ENCODE measurements at places on chromosomes 1 and 21.

DNA sequence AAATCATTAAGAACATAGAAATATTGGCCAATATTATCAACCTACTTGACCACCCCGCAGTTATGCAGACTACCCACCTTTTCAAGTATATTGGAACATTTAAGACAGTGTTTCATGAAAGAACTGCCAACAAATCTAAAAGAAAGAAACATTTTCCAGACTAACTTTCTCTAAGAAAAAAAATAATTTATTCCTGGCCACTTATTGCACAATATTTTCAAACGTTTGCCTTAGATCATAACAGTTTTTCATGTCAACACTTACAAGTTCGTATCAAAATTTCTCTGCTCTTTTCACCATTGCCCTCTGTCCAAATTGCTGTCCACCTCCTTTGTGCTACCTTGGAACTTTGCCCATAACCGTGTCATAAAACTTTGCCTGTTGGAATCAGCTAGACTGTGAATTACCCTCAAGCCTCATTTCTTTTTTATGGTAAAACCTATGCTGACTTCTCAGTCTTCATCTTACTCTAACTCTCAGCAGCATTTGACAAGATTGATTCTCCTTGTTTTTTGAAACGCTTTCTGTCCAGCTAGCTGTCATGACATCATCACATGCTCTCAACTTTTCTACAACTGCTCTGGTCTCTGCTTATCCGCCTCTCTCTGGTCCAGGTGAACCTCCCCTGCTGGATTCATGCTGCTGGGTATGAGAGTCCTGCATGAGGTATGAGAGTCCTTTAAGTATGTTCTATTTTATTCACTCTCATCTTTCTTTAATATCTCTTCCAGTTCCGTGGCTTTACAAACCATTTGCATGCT lies 92.8 kb upstream of the CHRM3 start:
- no peak for DNase-seq

- no peak for DNase-seq
Observed at GRCh38 chr1:206900149-206900548, 2.9 kb downstream of the IL24 start.

DNA sequence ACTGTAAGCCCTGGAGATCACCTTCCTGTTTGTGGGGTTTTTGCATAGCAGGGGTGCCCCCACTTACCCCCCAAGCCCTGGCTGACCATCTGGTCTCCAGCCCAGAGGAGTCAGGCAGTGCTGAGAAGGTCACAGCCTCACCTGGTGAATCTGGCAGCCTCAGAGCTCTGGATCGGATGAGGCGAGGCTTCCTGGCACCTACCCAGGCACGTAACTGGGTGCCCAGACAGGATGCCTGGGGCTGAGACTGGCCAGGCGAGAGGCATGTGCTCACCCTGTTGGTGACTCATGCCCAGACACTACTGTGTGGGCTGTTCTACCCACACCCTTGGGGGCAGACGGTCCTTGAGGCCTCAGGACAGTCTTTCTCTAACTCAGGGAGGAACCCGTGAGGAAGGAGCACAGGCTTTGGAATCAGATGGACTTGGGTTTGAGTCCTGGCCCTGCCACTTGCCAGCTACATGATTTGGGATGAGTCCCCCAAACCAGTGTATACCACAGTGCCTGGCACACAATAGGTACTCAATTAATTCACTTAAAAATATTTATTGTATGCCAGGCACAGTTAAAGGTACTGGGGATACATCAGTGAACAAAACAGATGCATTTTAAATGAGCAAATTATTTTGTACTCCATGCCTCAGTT lies 15.1 kb upstream of the PADI3 start:
- DNase-seq: no peak

GRCh38 chr1:110875216-110875731 lies 2.3 kb downstream of the CD53 start:
- DNase-seq: no peak

DNA sequence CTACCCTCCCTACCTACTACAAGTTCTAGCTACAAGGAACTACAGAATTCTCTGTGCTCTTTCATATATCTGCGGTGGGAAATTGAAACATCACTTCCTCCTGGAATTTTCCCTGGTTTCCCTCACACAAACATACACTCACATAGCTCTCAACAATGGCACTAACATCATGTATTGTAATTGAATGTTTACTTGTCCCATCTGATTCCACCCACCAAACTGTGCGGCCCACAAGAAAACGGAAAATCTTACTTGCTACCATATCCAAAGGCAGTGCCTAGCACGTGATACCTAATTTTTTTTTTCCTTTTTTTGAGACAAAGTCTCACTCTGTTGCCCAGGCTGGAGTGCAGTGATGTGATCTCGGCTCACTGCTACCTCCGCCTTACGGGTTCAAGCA lies 33.9 kb downstream of the NDC1 start:
- no peak for DNase-seq

DNA sequence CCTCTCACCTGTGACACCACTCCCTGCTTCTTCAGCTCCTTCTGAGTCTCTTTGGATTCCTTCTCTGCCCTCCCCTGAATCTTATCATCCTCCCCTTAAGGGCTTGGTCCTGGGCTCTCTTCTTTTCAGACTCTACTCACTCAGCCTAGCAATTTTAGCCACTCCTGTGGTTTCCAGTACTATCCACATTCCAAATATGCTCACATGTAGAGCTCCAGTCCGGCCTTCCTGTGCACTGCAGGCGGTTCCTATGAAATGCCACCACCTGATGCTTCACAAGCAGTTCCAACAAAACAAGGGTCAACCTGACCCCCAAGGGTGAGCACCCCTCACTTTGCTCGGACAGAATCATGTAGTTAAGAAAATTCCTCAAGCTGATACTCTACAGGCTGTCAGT lies 35.9 kb downstream of the MAB21L3 start:
- DNase-seq: no peak

DNA sequence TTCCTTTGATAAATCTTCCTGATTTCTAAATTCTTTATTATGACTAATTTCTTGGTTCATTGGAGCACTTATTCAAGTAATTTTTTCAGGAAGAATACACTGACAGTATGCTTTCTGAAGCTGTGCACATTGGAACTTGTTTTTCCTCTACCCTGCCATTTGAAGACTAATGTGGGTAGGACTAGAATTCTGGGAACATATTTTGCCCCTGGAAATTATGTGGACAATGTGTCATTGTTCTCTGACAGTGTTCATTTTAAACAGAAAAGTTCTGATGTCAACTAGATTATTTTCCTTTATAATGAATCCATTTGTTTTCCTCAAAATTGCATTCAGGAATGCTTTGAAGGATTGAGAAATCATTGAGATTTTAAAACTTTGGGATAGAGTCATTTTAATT lies 34.8 kb upstream of the ST6GALNAC5 start:
- no peak for DNase-seq

GRCh38 chr1:76868154-76868882 lies 1.0 kb downstream of the ST6GALNAC5 start:
- DNase-seq: peak; percentile 57

DNA sequence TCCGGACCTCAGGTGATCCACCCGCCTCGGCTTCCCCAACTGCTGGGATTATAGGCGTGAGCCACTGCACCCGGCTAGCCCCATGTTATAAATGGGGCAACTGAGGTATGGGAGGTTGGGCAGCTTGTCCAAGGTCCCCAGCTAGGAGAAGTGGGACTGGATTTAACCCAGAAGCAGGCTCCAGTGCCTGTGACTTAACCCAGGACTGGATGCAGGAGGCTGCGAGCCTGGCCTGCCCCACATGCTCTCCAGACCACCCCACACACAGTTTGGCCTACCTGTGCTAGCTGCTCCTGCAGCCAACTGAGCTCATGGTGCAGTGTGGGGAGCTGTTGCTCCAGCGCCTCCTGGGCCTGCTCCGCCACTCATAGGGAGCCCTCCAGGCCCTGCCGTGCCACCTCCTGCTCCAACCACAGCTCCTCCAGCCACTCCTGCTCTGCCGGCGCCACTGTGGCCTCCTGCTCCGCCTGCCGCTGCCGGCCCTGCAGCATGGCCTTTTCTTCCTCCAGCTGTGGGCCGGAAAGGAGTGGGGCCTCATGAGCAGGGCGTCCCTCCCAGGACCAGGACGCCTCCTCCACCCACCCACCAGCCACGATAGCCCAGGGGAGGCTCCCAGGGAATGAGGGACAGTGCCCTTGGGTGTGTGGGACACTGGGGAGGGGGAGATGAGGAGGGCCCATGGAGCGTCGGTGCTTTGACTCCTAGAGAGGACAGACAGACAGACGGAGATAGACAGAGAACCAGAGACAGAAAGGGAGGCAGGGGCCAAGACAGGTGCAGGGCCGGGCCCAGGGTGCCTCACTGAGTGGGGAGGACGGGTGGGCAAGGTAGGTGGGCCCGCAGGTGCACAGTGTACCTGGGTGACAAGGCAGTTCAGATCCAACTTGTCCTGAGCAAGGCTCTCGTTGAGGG lies 12.4 kb upstream of the NBPF1 start:
- DNase-seq: no peak

GRCh38 chr1:24594328-24594598 lies 38.4 kb downstream of the NCMAP start:
- DNase-seq: no peak

- DNase-seq: no peak
Observed at GRCh38 chr1:58144698-58145270, 401.7 kb downstream of the OMA1 start.

DNA sequence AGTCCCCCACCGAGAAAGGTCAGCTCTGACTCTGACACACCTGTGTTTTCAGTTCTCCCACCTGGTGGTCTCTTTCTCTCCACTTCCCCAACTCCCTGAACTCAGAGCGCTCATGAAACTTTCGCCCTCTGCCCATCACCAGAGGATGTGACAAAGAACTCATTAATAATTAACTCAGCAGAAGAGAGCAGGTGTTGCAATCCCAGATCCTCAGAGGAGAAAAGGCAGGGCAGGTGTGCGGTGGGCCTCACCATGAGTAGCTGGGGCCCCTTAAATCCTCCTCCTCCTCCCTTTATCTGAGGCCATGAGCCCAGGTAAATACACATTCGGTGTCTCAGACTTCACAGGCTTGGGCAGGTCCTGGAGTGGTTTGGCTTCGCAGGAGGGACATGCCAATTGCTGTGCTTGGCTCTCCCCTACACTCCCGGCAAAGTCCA lies 1.7 kb upstream of the LAMB3 start:
- no peak for DNase-seq

GRCh38 chr1:203025686-203026030 lies 633 bp upstream of the PPFIA4 start:
- DNase-seq: no peak

DNA sequence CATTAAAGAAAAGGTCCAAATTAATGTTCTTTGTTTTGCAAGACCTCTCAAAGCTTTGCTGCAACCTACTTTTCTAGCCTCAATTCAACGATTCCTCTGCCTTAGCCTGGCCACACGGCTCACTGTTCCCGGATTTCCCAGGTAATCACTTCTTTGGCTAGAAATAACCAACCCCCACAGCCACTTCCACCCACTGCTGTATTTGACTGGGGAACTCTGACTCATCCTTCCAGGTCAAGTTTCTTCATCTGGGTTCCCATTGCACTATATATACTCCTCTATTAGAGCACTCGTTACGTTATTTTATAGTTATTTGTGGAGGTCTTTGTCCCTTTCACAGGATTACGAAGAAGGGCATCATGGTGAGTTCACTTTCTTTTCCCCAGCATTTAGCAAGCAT lies 185.9 kb downstream of the CACNA1E start:
- no peak for DNase-seq

- no peak for DNase-seq
Observed at GRCh38 chr21:45085700-45086099, 11.3 kb downstream of the ADARB1 start.

DNA sequence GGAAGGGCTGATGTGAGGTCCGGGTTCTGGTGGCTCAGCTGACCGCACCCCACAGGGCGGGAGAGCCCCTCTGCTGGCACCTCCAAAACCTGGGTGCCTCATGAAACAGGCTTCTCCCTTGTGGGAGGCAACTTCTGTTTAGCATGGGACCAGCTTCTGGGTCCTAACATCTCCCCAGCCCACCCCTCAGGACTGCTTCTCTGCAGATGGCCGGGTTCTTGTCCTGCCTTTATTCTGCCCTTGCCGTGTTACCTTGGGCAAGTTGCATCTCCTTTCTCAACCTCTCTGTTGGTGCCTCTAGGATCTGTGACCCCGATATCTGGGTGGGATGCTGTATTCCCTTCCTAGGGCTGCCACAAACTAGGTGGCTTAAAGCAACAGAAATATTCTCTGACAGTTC lies 15.0 kb upstream of the TTC22 start:
- DNase-seq: no peak

DNA sequence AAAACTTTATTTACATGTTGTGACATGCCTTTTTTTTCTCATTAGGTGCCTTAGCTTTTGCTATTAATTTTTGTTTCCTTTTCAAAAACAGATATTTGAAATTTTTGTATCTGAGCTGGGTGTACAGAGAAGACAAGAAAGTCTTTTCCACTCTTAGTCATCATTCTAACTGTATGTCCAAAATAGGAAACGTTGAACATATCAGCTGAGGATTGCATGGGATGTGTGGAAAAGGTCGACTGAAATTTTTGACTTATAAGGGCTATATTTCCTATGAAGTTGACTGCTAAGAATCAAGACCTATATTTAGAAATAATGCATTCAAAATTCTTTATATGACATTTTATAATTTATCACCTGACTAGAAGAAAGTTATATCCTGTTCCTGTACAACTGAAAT lies 270.0 kb upstream of the ZRANB2 start:
- DNase-seq: no peak

DNA sequence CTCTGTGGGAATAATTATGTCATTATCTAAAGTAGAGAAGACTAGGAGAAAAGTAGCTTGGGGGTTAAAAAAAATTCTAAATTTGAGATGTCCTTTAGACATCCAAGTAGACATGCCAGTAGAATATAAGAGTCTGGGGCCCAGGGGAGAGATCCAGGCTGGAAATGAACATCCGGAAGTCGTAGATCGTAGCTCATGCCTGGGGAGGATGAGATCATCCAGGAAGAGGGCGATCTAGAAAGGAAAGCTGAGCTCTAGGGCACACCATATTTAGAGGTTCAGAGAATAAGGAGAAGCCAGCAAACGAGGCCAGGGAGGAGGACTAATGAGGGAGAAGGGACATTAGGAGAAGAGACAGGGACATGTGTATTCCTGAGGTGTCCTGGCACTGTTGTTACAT lies 12.2 kb downstream of the NGF start:
- DNase-seq: no peak

- no peak for DNase-seq
Observed at GRCh38 chr1:43253876-43254275, 15.9 kb upstream of the TMEM125 start.

GRCh38 chr1:42806171-42806570 lies 10.8 kb upstream of the ERMAP start:
- DNase-seq: no peak

DNA sequence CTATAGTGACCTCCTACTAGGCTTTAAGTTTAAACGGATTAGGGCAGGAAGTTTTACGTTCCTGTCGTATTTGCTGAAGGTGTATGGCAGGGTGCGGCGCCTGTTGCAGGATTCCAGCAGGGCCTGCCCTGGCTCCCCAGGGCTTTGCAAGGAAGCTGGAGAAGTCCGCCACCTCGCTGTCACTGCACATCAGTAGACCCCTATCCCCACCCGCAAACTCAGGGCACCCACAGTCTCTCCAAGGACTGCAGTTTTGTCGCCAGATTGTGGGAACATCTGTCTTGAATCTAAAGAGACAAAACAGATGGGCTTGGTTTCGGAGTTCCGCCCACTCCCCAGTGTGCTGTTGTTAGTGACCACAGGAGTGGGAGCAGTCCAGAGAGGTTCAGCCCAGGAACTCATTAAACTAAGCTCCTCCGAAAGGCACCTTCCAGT lies 110.8 kb downstream of the CDC7 start:
- peak; percentile 21 for DNase-seq

GRCh38 chr21:45636951-45637646 lies 6.4 kb upstream of the PCBP3 start:
- DNase-seq: no peak

Measured in renal cortex interstitium (tissue), 15 donors.